Central memory CD4-positive, alpha-beta T cell (primary cell): ENCODE measurements at places on chromosomes 3 and 15.
A peak's percentile ranks its signal among the peaks of the same experiment; 100 is the strongest.

GRCh38 chr3:170536712-170537111 is 49.2 kb downstream of the SLC7A14 start:
- DNase-seq, result no peak

GRCh38 chr3:108091498-108092250 is 843 bp upstream of the CD47 start:
- peak; percentile 57 for DNase-seq

DNA sequence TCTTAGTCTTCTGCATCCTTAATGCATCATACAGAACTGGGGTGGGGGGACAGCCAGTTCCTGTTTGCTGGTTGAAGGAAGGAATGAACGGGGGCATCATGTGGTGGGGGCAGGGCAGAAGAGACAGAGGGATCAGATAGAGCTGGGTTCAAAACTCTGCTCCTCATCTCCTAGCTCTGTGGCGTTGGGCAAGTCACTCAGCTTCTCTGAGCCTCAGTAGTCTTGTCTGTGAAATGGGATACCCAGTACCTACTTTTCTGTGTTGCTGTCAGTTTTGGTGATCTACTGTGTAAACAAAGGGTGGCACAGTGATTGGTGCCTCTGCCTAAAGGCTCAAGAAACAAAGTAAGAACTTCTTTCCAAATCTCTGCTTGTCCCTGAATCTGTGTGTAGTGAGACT is 36.3 kb downstream of the RHCG start:
- DNase-seq, result no peak

DNA sequence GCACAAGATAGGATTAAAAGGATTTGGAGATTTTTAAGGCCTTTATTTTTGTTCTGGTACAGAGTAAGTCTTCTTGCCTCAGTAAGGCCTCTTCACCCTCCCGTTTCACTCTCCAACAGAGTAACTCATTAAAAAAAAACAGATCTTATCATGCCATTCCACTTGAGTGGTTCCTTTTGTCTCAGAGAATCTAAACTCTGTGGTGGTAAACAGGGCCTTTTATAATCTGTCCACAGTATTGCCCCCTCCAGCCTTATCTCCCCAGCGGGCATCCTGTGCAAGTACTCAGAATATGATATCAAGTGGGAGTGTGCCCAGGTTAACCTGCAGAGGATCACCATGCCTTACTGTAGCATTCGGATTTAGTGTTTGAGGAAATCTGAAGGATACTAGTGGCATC is 20.3 kb upstream of the ATOSA start:
- DNase-seq, result no peak

GRCh38 chr3:139252719-139253118 is 91.1 kb upstream of the MRPS22 start:
- DNase-seq, result no peak

- no peak for DNase-seq
Observed at GRCh38 chr3:123085293-123085931, 18.6 kb downstream of the PDIA5 start.

DNA sequence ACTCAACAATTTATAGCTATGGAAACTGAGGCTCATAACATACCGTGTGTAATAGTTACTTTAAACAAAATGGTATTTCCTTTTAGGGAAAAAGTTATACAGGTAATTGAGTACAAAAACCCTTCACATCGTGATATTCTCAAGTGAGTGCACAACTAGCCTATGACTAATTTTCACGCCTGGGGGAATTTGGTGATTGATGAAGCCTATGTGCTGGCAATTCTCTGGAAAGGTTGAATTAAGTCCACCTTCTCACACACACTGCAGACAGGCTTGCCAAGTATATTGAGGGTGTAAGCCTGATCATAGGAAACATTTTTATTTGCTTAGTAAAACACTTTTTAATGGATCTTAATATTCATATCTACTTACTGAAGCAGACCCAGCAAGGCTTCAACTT is 41.3 kb upstream of the ROBO2 start:
- no peak for DNase-seq

DNA sequence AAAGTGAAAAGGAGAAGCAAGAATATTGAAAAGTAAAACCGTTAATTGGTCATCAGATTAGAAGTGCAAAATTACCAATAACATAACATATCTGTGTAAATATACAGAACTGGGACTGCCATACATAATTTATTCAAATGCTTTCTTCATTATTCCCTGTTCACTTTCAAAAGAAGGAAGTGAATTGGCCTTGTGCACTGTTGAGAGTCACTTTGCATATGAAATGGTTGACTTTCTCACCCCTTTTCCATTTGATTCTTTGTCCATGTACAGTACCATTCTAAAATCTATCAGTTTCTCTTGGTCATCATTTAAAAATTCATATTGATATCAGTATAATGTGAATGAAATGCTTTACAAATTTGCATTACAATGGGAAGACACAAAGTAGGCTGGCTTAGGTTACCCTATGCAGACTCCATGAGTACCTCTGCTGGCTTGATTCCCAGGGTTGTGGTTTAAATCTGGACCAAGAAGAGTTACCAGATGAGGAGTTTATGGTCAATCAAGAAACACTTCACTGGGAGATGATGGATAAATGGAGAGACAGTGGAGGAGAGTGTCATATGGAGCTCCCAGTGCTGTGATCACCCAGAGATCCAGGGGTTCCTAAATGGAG is 210.9 kb upstream of the TOPAZ1 start:
- no peak for DNase-seq

- no peak for DNase-seq
Observed at GRCh38 chr3:42366550-42366949, 43.9 kb downstream of the LYZL4 start.

- no peak for DNase-seq
Observed at GRCh38 chr15:93819826-93820225, 411.5 kb upstream of the MCTP2 start.
